ENCODE measurements at places on chromosomes 11 and 22.
A peak's percentile ranks its signal among the peaks of the same experiment; 100 is the strongest.

- no peak overlapping the region for H3K4me3 ChIP-seq
- no peaks in the 10 kb centered on the region for H3K4me1 ChIP-seq
- no peak for DNase-seq
- no peaks in the 10 kb centered on the region for H3K27me3 ChIP-seq
- H3K27ac ChIP-seq, result no peak overlapping the region
- no peaks in the 10 kb centered on the region for H3K36me3 ChIP-seq
Observed at GRCh38 chr11:16015741-16016467, 340.4 kb downstream of the SOX6 start.

DNA sequence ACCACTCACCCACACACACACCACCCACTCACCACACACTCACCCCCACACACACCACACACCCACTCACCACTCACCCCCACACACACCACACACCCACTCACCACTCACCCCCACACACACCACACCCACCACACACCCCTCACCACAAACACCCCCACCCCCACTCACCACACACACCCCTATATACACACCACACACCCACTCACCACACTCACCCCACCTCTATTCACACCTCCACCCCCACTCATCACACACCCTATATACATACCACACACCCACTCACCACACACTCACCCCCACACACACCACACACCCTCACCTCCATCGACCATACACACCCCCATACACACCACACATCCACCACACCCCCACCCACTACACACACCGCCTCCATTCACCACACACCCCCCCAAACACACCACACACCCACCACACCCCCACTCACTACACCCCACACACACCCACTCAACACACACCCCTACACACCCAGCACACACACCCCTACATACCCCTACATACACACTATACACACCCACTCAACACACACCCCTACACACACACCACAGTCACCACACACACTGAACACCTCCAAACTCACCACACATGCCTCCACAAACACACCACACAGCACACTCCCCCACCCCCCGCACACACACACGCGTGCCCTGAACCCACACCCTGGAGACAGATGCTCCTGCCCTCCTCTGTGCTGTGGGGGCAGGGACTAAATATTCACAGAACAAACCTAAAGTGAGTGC, 19.0 kb upstream of the TTLL12 start:
- no peak for DNase-seq
- no peaks in the 10 kb centered on the region for H3K27me3 ChIP-seq
- no peaks in the 10 kb centered on the region for H3K36me3 ChIP-seq
- H3K27ac ChIP-seq, result no peak overlapping the region

DNA sequence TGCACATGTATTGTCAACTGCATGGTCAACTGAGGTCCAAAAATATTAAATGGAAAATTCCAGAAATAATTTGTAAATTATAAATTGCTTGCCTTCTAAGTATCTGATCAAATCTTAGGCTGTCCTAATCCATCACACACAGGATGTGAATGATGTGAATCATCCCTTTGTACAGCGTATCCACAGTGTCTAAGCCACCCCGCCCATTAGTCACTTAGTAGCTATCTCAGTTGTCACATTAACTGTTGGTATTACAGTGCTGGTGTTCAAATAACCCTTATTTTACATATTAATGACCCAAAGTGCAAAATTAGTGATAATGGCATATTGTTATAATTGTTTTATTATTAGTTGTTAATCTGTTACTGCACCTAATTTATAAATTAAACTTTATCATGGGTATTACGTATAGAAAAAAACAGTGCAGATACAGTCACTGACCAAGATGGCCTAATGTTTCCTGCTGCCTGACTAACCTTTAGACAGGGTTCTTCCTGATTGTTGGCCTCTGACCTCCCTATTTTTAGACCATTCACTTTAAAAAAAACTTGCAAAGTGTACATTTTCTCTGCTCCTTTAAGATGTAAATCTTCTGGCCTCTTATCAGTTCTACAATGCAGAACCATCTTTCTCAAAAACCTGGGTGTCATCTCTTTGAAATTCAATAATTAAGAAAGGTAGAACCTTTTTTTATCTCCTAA, 2.9 kb upstream of the SVIP start:
- H3K27ac ChIP-seq, result no peak overlapping the region
- H3K27me3 ChIP-seq, result no peaks in the 10 kb centered on the region
- no peak overlapping the region for H3K4me3 ChIP-seq
- no peaks in the 10 kb centered on the region for H3K4me1 ChIP-seq

DNA sequence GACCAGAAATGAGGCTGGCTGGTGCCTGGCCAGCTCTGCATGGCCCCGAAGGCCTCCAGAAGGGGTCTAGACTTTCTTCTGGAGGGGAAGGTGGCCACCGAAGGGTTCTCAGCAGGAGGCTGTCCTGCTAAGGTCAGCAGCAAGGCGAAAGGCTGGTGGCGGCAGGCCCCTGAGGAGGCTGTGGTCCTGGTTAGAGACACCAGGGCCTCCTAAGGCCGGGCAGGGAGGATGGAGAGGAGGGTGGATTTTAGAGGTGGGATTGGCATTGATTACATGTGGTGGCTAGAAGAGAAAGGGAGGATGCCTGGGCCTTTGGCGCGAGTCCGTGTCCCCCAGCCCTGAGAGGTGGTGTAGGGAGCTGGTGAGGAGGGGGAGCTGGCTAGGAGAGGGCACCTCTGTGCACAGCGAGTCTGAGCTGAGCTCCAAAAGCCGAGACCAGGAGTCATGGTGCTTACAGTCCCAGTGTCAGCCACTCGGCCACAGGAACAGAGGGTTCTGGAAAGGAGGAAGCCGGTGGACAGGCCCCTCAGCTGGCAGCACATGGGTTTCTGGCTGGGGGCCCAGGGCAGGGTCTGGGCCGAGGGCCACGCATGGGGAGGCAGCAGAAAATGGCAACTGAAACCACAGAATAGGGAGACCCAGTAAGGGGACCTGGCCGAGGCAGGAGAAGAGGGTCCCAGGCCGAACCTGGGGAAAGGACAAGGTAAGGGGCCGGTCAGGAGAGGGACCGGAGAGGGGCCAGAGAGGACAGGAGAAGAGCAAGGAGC, 2.5 kb downstream of the FERMT3 start:
- peaks cover under 1% of the 10 kb centered on the region for H3K36me3 ChIP-seq
- peak overlapping the region; percentile 62 for H3K4me3 ChIP-seq
- H3K4me1 ChIP-seq, result no peaks in the 10 kb centered on the region
- DNase-seq, result no peak
- H3K27ac ChIP-seq, result peak overlapping the region; percentile 95

- H3K4me3 ChIP-seq, result no peak overlapping the region
- H3K27ac ChIP-seq, result no peak overlapping the region
- H3K36me3 ChIP-seq, result no peaks in the 10 kb centered on the region
- no peaks in the 10 kb centered on the region for H3K4me1 ChIP-seq
- no peaks in the 10 kb centered on the region for H3K27me3 ChIP-seq
Observed at GRCh38 chr22:44805711-44806110, 53.3 kb downstream of the ARHGAP8 start.

- peaks cover 14% of the 10 kb centered on the region for H3K4me1 ChIP-seq
- no peaks in the 10 kb centered on the region for H3K27me3 ChIP-seq
- H3K4me3 ChIP-seq, result peak within 1 kb of the TSS; percentile 67
- H3K27ac ChIP-seq, result peak within 1 kb of the TSS; percentile 88
- peak; percentile 61 for DNase-seq
Observed at GRCh38 chr11:45922425-45923082, at the start of gene LARGE2. Gene LARGE2 (plus strand): TSS chr11:45922656. CDS start chr11:45922883, 227 bp downstream.

- H3K27me3 ChIP-seq, result no peaks in the 10 kb centered on the region
- H3K4me1 ChIP-seq, result no peaks in the 10 kb centered on the region
- no peaks in the 10 kb centered on the region for H3K36me3 ChIP-seq
- no peak overlapping the region for H3K4me3 ChIP-seq
- H3K27ac ChIP-seq, result no peak overlapping the region
- no peak for DNase-seq
Observed at GRCh38 chr11:109140857-109141515, 281.0 kb upstream of the C11orf87 start.

- no peaks in the 10 kb centered on the region for H3K27me3 ChIP-seq
- DNase-seq, result no peak
- no peaks in the 10 kb centered on the region for H3K36me3 ChIP-seq
- no peak overlapping the region for H3K4me3 ChIP-seq
- no peak overlapping the region for H3K27ac ChIP-seq
- H3K4me1 ChIP-seq, result no peaks in the 10 kb centered on the region
Observed at GRCh38 chr11:122755409-122755808, 82.9 kb upstream of the CRTAM start.

All from breast epithelium (tissue), 4 donors.